ENCODE measurements at places on chromosomes 11 and 22. TPM values are rescaled to one million over a fixed set of nuclear protein-coding genes. Genes with fewer than 3 reads are reported as not detected.

Gene OR51I1
- not detected for total RNA-seq

Gene ROBO4
- total RNA-seq: not detected

Gene LYVE1
- 0.20 TPM for total RNA-seq

Gene LIF
- total RNA-seq: 20.1 TPM

Gene SEC14L6
- not detected for total RNA-seq

Gene KRTAP5-2
- not detected for total RNA-seq

Gene CHEK1
- 34.0 TPM for total RNA-seq

Gene APOL5
- not detected for total RNA-seq

Gene MRGPRX3
- total RNA-seq: not detected

Gene SLC43A1
- 2.1 TPM for total RNA-seq

Gene PARVG
- total RNA-seq: not detected

Gene HEPHL1
- total RNA-seq: not detected

Gene KCNA4
- not detected for total RNA-seq

Gene MUC5AC
- total RNA-seq: 1.4 TPM

Gene STIM1
- 25.7 TPM for total RNA-seq

Gene SCGB2A2
- total RNA-seq: not detected

Gene TUBA8
- 1.00 TPM for total RNA-seq

Gene AQP11
- total RNA-seq: 1.7 TPM

Gene DLG2
- total RNA-seq: 0.16 TPM

Gene FGF4
- total RNA-seq: not detected

Gene MS4A12
- total RNA-seq: not detected

Gene OR51B6
- total RNA-seq: not detected

Gene PAX6
- 1.6 TPM for total RNA-seq

Measured in A549 treated with Mapracorat at 1 μM for 4 hours (cell line).